ENCODE measurements at places on chromosomes 11 and 22.

GRCh38 chr11:116415095-116415494, 357.7 kb downstream of the BUD13 start:
- no peak for DNase-seq

DNA sequence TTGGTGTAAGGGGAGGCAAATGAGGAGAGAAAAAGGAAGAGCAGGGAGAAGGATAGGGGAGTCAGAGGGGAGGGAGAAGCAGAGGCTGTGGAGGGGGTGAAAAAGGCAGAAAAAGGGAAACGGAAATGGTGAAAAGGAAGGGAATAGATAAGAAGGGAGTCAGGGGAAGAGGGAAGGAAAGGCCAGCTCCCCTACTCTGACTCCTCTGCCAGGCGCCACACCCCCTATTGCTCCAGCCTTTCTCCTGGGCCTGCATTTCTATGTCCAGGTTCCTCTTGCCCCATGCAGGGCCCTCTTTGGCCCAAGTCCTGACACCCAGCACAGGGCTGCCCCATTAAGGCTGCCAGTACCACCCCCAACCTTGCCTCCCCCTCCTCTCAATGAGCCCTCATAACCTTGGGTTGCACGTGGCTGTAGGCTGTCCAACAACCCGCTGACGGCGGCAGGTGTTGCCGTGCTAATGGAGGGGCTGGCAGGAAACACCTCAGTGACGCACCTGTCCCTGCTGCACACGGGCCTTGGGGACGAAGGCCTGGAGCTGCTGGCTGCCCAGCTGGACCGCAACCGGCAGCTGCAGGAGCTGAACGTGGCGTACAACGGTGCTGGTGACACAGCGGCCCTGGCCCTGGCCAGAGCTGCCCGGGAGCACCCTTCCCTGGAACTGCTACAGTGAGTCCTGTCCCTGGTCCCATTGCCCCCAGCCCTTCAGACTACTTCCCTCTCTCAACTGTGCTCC, 3.4 kb upstream of the NHERF4 start:
- no peak for DNase-seq

DNA sequence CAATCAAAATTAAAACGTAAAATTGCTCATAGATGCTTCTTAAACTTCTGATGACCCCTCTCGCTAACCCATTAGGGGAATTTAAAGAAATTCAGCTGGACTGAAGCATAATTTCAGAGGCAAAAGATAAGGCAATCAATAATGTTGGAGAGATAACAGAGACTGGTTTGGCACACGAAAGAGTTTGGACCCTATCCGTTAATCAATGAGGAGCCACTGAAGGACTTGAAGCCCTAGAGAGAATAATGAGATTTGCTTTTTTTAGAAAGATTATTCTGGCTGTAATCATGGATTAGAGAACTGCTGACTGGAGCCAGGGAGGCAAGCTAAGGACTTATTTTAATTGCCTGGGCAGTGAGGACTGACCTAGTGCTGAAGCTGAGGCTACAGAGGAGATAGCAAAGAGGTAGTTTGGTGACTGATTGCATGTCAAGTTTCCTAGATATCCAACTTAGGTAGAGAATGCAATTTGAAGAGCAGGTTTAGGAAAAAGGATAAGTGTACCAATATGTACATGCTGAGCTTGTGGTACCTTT, 11.9 kb upstream of the ARHGAP42 start:
- DNase-seq = no peak

DNA sequence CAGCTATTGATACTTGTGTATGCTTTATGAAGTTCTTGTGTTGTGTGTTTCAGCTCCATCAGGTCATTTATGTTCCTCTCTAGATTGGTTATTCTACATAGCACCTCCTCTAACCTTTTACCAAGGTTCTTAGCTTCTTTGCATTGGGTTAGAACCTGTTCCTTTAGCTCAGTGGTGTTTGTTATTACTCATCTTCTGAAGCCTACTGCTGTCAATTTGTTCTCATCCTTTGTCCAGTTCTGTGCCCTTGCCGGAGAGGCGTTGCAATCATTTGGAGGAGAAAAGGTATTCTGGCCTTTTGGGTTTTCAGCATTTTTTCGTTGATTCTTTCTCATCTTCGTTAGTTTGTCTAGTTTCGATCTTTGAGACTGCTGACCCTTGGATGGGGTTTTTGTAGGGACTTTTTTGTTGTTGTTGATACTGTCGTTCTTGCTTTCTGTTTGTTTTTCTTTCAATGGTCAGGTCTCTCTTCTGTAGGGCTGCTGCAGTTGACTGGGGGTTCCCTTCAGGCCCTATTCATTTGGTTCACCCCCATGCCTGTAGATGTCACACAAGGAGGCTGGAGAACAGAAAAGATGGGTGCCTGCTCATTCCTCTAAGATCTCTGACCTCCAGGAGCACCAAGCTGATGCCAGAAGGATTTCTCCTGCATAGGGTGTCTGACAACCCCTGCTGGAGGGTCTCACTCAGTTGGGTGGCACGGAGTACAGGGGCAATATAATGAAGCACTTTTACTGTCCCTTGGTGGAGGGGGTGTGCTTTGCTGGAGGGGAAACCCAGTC, 35.9 kb upstream of the MUC15 start:
- DNase-seq = no peak

GRCh38 chr11:111450480-111451320, 61.5 kb downstream of the BTG4 start:
- DNase-seq = no peak

GRCh38 chr11:12246989-12247388, 130.4 kb upstream of the PARVA start:
- DNase-seq = no peak

- no peak for DNase-seq
Measured at GRCh38 chr11:11095831-11096723, 238.2 kb upstream of the ZBED5 start.

GRCh38 chr22:21032037-21032867, at the start of gene SLC7A4:
SLC7A4 (minus strand) TSS chr22:21032561; CDS start chr22:21031812, 749 bp downstream.
- no peak for DNase-seq

- DNase-seq = no peak
Measured at GRCh38 chr11:95058621-95059020, 8.1 kb upstream of the SRSF8 start.

DNA sequence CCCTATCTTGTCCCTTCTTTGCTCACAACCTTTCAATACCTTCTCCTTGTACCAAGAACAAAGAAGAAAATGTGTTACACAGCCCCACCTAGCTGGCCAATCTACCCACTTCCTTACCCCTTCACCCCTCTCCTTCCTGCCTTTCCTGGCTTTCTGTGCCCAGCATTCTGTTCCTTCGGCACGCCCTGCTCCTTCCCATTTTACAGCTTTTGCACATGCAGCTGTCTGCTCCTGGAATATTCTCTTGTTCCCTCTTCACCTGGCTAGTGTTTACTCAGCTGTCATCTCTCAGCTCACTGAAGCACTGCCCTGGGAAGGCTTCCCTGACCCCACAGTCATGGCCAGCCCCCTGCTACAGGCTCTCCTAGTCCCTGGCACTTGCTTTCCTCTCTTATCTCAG, 30.7 kb downstream of the SERPINH1 start:
- DNase-seq = no peak

- no peak for DNase-seq
Measured at GRCh38 chr22:29096736-29097669, 24.2 kb downstream of the KREMEN1 start.

DNA sequence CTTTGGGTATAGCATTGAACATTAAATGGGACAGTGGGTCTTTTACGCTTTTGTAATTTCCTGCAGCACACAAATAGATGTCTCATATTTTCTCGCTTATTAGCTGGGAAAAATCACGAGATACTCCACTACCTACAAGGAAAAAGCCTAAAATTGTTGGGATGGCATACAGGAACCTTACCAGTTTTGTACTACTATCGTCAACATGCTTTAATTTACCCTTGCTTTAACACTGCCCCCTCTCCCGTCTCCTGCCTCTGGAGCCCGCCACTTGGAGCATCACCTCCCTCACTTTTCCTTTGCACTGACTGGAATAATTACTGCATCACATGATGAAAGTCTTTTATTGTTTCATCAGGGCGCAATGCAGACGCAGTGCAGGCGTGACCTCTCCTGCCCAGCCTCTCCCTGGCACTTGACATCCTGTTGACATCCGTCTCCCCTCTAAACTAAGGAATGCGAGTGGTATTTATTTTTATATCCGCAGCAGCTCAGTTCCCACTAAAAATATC, 1.0 kb upstream of the FNBP4 start:
- DNase-seq = no peak

- DNase-seq = no peak
Measured at GRCh38 chr11:64694821-64695365, 28.1 kb downstream of the NRXN2 start.

- no peak for DNase-seq
Measured at GRCh38 chr11:11366793-11367192, 13.7 kb upstream of the CSNK2A3 start.

GRCh38 chr11:127738771-127739286, 738.3 kb upstream of the KIRREL3 start:
- DNase-seq = no peak

GRCh38 chr11:98772893-98773292, 247.9 kb upstream of the CNTN5 start:
- no peak for DNase-seq

DNA sequence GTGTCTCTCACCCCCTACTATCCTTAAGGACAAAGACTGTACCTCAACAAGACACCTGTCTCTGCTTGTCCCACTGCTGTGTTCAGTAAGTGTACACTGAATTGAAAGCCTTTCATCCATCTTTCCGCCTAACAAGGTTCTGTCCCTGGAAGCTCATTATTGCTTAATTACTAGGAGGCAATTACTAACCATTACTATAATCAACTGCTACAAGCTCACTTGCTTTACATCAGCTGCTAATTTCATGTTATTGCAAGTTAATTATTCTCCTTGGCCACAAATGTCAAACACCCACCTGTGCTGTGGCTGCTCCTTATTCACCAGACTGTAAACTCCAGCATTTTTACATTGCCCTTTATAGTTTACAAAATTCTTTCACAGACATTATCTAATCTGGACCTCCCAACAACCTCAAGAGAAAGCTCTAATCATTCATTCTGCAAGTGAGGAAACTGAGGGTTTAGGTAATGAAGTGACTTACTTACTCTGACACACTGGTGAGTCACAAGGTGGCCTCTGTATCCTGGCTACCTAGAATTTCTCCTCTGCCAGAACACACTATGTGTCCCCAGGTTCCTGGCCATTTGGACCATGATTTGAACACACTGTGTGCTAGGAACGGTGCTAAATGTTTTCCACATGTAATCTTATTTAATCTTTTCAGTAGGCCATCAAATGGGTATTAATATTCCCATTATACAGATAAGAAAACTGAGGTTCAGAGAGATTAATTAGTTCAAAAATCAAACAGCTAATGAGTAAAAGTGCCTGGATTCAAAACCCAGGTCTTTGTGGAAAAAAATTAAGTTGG, 66.7 kb downstream of the RAB30 start:
- no peak for DNase-seq

GRCh38 chr11:122028545-122028944, 87.5 kb downstream of the BLID start:
- no peak for DNase-seq

DNA sequence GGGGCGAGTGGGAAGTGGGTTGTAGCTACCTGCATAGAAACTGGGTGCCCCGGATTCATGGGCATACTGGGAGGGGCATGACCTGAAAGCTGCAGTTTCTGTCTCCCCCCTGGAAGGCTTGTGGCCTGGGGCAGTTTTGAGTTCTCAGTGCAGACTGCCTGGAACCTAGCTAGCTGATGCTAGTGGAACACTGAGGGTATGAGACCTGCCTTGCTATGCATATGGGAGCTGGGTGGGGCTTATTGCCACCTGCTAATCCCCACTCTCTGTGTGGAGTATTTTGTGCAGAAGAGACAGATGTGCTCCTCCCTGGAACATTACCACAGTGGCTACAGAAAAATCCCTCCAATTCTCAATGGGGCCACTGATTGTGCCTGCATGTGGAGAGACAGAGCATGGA, 11.7 kb upstream of the OR56B4 start:
- no peak for DNase-seq

GRCh38 chr11:58395581-58395980, 11.1 kb downstream of the OR5B3 start:
- no peak for DNase-seq

GRCh38 chr11:66420671-66421476, at the start of gene NPAS4:
NPAS4 (plus strand) TSS chr11:66421035; CDS start chr11:66421180, 145 bp downstream.
- DNase-seq = no peak

GRCh38 chr11:133893381-133893780, 48.1 kb upstream of the SPATA19 start:
- DNase-seq = no peak

DNA sequence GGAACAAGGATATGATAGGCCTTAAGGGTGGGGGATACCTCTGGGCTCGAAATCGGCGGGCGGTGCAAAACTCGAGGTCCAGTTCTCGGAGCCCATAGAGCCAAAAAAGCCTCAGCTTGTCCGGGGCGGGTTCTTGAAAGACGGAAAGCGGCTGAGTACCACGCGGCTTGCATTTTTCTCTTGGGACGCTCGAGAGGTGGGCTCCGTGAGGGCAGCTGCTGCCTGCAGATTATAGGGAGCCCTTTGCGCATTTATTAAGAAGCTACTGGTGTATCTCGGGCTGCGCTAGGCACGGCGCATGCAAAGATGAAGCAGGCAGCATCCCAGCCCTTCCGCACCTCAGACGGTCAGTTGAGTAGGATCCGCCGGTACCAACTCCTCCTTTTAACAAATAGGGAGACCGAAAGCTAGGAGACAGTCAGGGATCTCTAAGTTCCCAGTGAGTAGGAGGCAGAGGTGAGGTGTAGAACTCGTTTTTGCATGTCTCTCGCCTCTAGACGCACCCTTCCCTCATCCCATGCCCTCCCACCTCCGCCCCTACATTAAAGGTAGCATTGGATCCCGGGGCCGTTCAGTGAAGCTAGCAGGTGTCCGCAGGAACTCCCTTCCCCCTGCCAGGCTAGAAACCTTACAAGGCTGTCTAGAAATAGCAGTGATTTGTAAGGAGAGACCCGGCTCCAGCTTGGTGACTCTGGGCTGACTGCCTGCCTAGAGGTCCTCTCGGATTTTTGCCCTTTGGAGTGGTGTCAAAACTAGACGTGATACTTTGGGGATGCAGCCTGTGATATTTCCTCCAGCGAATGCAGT, 768 bp downstream of the LDHA start:
- no peak for DNase-seq

GRCh38 chr11:11391169-11391568, 38.1 kb upstream of the CSNK2A3 start:
- no peak for DNase-seq

DNA sequence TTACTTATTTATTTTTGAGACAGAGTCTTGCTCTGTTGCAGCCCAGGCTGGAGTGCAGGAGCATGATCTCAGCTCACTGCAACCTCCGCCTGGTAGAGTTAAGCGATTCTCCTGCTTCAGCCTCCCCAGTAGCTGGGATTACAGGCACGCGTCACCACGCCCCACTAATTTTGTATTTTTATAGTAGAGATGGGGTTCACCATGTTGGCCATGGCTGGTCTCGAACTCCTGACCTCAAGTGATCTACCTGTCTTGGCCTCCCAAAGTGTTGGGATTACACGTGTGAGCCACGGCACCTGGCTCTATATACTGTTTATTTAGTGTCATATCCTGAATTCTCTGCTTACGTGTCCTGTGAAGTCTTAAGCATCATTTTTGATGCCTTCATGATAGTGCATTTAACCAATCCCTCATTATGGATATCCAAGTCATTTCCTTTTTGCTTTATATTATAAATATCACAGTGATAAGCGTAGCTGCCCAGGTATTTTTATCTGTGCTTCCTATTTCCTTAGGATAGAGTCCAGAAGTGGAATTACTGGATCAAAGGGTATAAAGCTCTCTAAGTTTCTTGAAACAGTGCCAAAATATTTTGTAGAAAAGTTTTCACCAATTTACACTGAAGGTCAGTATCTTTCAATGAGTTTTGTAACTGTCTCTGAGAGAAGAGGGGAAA, 871 bp upstream of the SIDT2 start:
- no peak for DNase-seq
